ENCODE measurements at places on chromosomes 1 and 21.

- DNase-seq, result no peak
These were observed 45.3 kb upstream of the RGS1 start for GRCh38 chr1:192530254-192530653.

GRCh38 chr1:45543581-45544417 is 6.8 kb upstream of the AKR1A1 start:
- peak; percentile 36 for DNase-seq

DNA sequence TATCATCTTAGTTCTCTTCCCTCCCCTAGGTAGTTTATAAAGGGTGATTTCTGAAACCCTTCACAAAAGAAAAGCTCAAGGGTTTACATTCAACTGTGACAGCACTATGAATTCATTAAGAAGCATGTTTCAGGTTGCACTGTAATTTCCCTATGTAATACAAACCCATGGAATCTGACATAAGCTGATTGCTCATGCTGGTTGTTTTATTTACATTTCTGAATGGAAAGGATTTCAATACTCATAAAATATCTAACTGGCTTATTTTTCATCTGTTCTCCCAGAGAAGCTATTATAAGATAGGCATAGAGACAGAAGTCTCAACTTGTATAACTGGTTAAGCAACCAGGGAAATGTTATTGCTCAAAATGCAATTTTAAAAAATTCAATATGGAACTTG is 20.5 kb downstream of the WNT2B start:
- DNase-seq, result no peak

DNA sequence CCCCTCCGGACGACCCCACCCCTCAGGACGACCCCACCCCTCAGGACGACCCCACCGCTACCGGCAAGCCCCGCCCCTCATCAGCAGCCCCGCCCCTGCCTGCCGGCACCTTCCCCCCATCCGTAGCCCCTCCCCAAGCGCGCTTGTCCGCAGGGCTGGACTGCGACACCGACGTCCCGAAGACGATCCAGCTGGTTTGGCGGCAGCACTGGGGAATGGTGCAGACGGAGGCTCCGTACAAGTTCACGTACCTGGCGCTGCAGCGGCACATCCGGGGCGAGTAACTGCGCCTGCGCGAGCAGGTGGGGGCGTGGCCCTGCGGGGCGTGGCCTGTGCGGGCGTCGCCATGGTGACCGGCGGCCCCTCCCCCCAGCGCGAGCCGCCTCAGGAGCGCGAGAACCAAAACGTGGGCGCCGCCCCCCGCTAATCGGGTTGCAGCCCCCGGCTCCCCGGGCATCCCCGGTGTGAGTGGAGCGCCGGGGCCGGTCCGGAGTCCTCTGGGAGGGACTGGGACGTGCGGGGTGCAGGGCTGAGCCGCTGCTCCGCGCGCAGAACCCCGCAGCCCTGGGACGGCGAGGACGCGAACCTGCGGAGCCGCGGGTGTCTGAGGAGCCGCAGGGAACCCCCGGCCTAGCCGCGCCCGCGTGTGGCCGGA is 4.9 kb downstream of the RNF223 start:
- DNase-seq, result peak; percentile 81

All from activated CD4-positive, alpha-beta T cell treated with anti-CD3 and anti-CD28 coated beads, Interleukin-2, amount 50 U/mL, for 24 hours (primary cell).